ENCODE measurements at places on chromosomes 3 and 15.
A peak's percentile ranks its signal among the peaks of the same experiment; 100 is the strongest.

- DNase-seq, result no peak
Observed at GRCh38 chr3:10251006-10251405, 2.7 kb downstream of the TATDN2 start.

DNA sequence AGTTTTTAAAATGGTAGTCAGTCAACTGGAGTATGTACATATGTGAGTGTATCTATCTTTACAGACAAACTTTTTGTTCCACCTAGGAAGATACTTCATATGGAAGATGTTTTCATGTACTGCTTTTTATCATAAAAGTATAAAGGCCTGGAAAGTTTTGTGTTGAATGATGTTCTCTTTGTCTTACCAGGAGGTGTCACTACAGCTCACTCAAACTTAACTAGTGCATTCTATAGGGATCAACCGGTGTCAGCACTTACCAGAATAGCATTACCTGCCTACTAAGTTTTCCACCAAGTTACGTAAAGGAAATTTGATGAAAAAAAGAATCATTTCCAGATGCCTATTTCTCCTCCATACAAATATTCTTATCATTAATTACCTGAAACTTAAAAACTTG, 522.6 kb upstream of the SEMA6D start:
- DNase-seq, result no peak

DNA sequence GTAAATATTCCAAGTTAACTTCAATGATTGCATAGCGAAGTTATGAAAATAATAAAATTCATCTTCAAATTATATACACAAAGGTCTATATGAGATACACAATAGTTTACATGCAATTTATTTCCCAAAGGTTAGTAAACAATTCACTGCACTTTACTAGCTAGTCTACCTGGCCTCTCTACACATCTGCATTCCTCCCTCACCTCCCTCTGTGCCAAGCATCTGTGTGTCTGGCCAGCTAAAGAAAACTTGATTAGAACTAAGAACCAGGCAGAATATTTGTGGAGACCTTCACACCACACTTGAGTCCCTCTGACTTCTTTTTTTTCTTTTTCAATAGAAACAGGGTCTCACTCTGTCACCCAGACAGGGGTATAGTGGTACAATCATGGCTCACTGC, 61.4 kb downstream of the LRRFIP2 start:
- DNase-seq, result no peak

DNA sequence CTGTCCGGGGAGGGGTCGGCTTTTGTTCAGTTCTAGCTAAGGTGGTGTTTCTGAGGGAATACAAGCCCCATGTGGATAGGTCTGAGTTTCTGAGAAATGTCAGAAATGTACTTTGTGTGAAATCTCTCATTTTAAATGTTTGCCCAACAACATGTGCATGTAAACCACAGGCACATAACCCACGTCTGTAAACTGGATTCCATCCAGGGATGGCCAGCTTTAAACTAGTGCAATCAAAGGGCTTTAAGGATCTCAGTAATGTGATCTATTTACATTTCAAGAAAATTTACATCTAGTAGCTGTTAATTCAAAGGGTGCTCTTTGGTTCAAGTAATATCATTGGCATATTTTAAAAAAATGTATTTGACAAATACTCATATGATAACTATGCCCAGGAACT, 52.0 kb downstream of the POLR2M start:
- no peak for DNase-seq

DNA sequence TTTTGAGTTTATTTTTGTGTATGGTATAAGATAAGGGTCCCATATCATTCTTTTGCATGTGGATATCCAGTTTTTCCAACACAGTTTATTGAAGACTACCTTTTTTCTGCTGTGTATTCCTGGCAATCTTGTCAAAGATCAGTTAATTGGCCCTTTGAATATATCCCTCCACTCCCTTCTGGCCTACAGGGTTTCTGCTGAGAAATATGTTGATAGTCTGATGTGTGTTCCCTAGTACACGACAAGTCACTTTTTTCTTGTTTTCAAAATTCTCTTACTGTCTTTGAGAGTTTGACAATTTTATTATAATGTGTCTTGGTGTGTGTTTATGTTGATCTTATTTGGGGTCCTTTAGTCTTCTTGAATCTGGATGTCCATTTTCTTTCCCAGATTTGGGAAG, 129.2 kb downstream of the ISL2 start:
- DNase-seq, result no peak

DNA sequence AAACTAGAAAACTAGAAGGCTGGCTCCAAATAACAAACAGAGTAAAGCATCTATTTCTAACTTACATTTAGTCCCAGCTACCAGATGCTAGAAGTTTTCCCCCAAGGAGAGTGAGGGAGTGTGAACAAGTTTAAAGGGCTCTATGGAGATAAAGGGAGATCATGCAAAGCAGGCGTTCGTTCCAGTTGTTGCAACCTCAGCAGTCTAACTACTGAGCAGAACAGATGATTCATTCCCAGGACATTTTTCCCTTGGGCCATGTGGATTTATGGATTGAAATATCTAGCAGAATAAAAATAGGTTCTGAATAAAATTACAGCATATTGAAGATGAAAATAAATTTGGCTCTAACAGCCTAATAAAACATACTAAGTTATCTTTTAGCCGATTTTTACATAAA, 154.8 kb upstream of the TTC14 start:
- DNase-seq, result no peak

DNA sequence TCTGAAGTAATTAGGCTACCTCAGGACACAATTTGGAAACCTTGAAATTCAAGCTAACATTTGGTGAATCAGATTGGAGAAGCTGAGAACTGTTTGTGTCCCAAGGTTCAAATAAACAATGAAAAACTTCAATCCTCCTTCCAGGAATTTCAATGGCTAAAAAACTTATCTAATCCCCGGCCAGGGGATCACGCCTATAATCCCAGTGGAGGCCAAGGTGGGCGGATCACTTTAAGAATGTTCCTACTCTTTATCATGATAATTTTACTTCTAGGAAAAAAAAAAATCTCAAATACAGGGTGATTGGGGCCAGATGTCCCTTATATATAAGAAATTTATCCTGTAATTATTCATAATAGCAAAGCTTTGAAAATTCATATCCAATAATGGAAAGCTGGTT, 139.0 kb downstream of the CPNE4 start:
- no peak for DNase-seq

DNA sequence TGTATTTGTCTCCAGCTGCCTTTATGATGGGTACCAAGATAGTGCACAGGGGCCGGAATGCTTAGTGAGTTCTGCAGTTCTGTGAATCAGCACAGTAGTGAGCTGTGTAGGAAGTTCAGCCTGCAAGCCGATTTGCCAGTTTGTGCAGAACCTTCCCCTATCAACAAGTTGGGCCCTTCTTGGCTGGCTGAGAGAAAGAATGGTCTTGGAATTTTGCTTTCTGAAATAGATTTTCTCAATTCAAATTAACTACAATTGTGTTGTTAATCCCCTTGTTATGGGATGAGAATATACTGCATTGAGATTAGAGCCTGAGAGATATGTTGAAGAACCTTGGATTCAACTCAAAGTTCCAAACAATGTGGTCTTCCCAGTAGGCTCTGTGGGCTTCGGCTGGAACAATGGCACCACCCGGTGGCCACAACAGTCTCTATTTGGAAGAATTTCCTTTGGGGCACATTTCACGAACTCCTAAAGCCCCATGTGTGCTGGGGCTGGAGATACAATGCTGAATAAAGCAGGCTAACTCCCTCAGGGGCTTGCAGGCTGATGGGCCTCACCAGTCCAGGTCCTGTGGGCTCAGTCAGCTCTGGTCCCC, 59.1 kb downstream of the TRIM42 start:
- peak; percentile 35 for DNase-seq

DNA sequence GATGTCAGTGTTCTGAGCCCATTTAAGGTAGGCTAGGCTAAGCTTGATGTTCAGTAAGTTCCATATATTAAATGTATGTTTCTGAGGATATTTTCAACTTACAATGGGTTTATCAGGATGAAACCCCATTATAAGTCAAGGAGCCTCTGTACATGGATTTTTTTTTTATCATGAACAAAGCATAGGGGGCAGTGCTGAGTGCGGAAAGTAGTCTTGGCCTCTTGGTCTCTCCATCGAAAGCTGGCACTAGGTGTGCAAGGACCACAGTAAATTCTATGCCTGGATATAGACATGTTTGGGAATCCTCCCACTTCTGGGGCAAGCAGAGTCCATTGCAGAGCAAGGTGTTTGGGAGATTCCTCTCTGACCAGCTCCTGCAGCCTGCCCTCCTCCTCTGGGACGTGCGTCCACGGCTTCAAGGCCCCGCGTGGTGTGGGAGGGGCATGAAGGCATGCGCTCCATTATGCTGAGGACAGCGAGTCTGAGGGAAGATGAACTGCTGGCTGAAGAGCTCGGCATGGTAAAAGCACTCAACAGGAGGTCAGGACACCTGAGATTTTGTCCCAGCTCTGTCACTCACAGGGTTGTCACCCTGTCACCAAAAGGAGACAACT, 122.9 kb upstream of the LIPC start:
- no peak for DNase-seq

DNA sequence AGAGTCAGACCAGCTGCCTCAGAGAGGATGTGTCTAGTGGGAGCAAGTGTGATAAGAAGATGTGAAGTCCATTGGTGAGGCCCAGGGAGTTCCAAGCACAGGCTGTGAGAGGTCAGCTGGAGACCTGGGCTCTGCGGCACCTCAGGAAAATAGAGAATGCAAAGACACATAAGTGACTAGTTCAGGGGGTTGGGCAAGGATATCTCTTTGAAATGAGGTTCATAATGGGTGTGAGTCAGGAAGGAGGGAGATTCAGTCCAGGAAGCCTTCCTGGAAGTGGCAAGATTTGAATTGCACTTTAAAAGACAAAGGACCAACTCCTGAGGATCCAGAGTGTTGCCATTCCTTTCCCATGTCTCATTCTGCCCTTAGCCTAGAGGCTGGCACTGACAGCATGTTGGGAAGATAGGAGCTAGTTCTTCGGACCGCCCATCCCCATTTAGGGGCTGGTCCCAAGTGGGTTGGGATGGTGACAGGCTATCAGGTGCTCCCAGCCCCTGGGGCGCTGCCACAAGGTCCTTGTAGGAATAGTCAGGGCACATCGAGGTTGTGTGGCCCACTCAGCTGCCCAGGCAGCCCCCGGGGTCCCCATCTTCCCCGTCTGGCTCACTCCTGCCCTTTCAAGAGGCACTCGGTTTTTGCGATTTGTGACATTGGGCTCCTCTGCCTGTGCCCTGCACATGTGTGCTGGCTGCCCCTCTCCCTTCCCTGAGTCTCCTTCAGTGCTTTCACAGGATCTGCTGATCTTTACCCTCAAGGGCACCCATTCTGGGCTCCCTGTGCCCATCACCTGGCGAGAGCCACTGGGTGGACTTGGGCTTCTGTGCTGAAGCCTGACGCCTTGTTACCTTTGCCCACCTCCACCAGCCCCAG, 23.7 kb downstream of the ESYT3 start:
- no peak for DNase-seq

DNA sequence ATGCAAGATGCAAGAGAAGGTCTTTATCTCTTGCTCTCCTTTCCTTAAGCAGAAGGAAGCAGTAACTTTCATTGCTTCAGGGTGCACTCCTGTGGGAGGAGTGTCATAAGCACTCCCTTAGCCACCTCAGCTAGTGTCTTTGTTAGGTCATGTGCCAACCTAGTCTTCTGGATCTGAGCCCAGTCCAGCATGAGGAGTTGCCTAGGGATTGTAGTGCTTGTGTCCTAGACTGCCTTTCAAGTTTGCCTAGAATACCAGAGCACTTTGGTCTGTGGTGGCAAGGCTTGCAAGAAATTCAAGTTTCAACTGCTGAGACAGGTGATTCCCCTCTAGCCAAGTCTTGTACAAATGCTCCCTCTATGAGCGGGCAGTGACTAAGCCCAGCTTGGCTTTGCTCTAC, 633.6 kb downstream of the ZNF385D start:
- no peak for DNase-seq

DNA sequence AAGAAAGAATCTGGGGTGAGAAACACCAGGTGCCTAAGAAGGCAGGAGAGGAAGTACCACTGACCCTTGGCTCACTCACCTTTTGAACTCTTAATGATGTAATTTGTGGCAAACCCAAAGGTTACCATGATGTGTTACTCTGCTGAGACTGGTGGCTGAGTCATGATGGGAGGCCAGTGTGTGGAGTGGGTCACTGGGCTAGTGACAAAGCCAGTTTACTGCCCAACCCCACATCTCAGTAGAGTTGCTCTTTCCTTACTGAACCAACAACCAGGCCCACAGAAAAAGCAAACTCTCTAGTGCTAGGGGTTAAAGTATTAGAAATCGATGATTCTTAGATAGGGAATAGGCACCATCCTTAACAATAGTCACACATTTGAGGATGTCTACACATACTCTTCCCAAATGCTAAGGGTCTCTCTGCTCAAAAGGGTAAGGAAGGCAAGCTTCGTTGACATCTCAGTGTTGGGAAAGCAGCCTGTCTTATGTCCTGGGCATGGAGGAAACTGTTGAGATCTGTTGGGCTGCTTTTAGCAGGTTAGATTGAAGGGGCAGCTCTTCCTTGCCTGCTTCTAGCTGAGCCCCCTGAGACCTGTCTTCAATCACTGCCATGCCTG, 3.1 kb downstream of the RBP2 start:
- no peak for DNase-seq

DNA sequence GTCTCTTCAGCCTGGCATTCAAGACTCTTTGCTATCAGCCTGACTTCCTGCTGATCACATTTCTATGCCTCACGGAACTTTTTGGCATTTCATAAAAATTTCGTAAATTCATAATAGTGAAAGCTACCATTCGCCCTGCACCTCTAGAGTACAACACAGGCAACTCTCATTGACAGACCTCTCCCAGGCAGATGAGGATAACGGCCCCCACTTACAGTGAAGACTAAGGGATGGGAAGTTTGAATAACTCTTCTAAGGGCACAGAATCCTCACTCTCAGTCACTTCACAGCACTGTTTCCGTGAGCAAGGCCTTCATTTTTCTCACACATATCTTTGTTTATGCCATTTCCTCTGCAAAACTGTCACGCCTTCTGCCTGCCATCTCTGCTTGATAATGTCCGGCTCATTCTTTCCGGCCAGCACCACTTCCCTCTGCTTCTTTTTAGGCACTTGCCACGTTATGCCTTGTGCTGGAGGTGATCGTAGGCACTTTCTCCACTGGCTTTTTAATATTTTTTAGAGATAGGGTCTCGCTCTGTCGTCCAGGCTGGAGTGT, 224.1 kb upstream of the HES1 start:
- DNase-seq, result no peak

DNA sequence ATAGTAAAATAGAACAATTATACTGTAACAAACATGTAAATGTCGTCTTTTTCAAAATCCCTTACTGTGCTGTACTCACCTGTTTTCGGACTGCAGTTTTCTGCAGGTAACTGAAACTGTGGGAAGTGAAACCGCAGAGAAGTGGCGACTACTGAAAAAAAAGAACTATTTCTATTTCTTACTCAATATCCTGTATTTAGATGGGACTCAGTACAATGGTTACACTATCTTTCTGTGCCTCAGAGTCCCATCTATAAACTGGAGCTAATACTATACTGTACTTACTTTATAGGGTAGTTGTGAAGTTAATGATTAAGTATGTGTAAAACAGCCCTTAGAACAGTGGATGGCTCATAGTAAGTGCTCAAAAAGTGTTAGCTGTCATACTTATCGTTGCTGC, 14.3 kb upstream of the P2RY12 start:
- DNase-seq, result no peak

Data from smooth muscle cell of the brain vasculature (primary cell).